ENCODE measurements at places on chromosomes 16 and 17. TPM values are rescaled to one million over a fixed set of nuclear protein-coding genes. Genes with fewer than 3 reads are reported as not detected.
A peak's percentile ranks its signal among the peaks of the same experiment; 100 is the strongest.

- no peak for DNase-seq
Observed at GRCh38 chr17:76354317-76354729, 607 bp upstream of the PRPSAP1 start.

DNA sequence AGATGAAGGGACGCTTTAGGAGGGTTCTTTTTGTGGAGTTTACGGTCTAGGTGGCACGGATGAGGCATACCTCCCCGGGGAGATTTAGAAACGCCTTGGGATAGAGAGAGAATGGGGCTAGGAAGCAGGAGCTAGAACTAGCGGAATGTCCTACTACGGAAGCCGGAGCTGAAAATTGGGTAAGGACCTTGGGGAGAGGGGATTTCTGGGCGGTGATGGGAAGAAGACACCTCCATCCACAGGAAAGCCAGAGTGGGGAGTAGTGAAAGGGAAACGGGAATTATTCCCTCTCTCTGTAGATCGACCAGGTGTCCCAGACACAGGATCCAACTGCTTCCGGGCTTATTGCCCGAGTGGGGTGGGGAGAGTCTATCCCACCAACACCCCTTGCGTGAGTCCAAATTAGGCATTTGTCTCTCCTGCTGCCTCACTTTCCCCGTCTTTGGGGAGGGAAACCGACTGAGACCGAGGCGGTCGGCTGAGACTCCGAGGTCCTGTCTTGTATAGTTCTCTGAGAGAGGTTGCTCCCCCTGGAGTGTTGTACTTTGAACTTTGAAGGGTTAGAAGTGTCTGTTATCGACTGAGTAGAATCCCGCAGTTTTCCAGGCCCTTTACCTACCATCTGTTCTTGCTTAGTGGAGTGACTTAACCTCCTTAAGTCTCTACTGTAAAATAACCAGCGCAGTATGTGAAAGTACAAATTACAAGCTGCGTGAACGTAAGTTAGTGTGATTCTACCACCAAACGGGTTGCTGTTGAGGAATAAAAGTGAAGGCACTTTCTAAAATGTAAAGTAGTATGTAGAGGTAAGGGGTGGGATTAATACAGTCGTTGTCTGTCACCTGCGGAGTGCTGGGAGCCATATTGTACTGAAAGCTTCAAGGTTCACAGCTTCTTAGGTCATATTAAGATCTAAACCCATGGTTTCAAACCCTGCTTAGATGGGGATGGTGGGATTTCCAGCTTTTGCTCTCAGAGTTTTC lies 1.0 kb downstream of the RSPRY1 start:
- DNase-seq = peak; percentile 20

- no peak for DNase-seq
Observed at GRCh38 chr16:3530371-3530914, 29.6 kb downstream of the CLUAP1 start.

DNA sequence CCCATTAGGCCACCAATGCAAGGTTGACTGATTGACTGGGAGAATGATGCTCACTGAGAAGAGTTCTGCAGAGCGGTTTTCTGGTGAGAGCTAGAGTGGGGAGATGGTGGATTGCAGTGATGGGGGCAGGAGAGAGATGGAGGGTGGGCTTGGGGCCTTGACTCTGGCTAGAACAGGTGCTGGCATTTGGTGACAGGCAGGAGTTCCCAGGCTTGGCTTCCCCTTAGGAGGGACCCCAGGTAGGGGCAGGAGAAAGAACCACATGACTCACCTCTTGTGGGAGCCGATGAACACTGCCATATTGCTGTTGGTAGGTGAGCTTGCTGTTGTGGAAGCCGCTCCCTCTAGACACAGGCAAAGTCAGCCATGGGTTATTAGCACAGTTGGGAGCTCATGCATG lies 8.0 kb downstream of the CD300LB start:
- no peak for DNase-seq

DNA sequence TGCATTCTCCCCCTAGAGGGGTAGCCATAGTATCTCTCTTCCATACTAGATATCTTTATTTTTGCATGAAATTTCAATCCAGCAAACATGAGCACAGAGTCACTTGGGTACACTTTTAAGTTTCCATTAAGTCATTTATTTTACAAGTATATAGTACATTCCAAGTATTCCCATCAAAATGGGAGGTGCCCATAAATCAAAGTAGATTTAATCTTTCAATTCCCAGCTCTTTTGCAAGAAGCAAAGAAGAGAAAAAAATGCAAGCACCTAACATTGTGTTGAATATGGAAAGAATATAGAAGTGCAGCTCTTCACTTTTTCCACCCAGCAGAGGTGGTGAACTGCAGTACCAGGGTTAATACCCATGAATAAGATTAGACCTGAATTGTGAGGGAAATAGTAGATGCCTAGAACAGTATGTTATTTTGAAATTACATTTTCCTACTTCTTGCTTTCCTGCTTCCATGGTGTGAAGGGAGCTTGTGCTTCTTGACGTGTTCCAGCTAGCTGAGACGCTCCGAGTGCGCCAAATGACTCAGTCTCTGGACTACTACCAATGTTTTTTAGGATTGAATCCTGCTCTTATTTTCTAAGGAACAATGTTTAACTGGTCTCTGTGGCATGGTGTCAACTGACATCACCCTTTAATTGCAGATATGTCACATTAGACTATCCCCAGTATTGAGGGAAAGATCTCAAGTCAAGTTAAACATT lies 151.1 kb upstream of the MAF start:
- DNase-seq = no peak

- DNase-seq = no peak
Observed at GRCh38 chr16:2022723-2023091, 3.1 kb downstream of the NPW start.

- DNase-seq = no peak
Observed at GRCh38 chr16:27720731-27721530, 171.0 kb downstream of the KATNIP start.

DNA sequence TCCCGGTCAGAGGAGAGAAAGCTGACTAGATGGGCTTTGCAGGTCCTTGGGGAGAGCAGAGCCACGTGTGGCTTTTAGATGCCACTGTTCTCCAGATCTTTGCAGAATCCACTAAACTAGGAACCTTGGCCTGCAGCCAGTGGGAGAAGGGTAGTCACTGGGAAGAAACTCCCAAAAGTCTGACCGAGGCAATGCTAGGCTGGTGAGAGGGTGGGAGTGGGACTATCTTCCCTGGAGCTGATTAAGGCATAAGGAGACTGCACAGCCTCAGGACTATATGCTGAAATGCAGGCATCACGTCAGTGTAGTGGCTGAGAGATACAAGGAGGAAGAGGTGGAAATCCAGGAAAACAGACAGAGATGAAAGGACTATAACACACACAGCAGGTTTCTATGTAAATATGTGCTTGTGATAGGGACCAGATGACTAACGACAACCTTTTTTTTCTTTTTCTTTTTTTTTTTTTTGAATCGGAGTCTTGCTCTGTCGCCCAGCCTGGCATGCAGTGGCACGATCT lies 2.2 kb upstream of the GSDMA start:
- DNase-seq = no peak

Gene MLKL
- 36.7 TPM for total RNA-seq

Gene HOXB13
- total RNA-seq = not detected

All from activated CD4-positive, alpha-beta T cell treated with anti-CD3 and anti-CD28 coated beads, Interleukin-2, amount 10 ng/mL, durations not matched to agents 7 days and 5 days (primary cell).